NCI-H1092 (cell line): ENCODE measurements at places on chromosomes 2 and 18.

GRCh38 chr2:100390001-100390940 lies 27.2 kb downstream of the CHST10 start:
- no peak for DNase-seq

DNA sequence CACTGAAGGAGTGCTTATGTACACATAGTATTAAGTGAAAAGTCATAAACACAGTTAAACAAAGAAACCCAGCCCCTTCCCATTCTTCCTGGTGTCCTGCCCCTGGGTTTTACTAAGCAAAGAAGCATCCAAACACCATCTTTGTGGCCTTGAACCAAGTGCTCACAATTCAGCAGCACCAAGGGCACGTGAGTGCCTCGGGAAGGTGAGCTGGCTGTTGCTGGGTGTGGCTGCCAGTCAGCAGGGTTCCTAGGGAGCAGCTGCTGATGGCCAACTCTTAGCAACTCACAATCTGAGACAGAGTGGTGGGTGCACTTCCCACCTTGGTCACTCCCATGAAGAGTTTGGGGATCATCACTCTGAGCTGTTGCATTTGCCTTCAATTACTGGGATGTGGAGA lies 97.7 kb upstream of the PGAP1 start:
- DNase-seq, result no peak

- no peak for DNase-seq
Observed at GRCh38 chr2:146867477-146867986, 977.3 kb upstream of the ACVR2A start.

DNA sequence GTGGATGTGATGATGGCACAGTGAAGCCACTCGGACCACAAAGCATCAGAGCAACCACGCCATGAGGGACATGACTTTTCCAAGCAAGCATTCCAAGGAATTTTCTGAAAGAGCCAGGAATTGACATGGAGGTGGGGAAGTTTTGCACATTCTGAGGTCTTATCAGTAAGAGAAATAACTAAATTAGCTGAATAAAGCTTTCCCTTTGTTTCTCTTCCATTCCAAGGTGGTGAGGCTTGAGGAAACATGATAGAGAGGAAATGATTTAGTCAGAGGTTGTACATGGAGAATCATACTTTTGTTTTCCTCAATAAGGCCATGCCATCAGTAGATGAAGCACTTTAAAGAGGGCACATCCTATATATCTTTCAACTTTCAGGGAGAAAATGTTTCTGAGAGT lies 115.7 kb upstream of the MMADHC start:
- DNase-seq, result no peak

GRCh38 chr18:5556310-5556974 lies 12.6 kb upstream of the EPB41L3 start:
- no peak for DNase-seq

DNA sequence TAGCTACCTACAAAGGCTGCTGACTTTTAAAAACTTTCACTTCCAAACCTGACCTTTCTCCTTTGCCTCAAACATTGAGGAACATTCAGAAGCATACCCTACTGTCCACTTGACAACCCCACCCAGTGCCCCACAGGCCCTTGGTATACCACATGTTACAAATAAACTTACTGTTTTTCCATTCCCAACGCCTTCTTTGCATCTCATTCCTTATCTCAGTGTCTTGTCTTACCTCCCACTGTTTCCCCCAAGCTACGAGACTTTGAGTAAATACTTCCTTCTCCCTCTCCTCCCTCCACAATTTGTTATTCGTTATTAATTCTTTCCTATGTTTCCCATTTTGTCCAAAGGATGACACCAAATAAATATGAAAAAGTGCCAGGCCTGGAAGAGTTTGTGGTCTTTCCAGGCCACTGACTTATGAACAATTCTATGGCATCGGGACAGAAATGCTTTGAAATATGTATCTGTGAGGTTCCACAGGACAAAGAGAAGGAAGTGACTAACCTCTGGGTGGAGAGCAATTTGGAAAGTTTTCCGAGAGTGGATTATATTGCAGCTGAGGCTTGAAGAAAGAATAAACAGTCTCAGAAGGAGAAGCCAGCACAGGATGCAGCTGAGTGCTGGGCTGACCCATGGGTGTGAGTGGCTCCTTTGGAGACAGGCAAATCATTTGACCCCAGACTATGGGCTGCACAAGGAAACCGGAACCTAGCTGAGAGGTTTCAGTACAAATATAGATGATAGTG lies 409.0 kb downstream of the LPIN1 start:
- no peak for DNase-seq

GRCh38 chr2:4530231-4530630 lies 826.9 kb downstream of the DCDC2C start:
- no peak for DNase-seq

- DNase-seq, result no peak
Observed at GRCh38 chr2:102013206-102014040, 21.7 kb downstream of the IL1R2 start.

DNA sequence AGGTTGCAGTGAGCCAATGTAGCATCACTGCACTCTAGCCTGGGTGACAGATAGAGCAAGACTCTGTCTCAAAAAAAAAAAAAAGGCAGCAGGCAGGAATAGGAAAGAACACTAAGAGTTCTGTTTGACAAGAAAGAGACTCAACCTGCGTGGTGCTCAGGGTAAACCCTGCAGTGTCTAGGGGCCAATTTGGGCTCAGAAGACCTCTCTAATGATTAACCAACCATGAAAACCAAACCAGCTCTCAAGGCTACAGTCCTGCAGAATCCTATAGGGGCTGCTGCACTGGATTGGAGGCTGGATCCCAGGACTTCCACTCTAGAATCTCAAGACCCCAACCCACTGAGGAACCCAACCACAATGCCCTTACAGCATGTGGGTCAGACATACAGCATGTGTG lies 2.4 kb downstream of the TRABD2A start:
- DNase-seq, result no peak

DNA sequence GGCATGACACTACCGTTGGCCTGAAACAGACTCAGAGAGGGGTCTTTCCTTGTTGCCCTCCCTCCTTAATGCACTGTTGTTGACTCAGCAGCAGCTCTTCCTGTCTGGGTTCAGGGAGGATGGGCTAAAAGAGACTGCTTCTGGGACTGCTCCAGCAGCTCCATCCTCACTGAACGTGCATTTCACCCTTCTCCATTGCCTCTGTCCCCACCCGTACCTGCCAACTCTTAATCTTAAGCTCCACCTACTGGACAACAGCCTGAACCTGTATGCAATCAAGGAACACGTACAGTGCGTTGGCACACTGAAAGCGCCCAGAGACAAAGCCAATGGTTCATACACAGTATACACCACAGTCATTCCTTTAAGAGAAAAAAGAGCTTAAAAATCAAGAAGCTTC lies 230.8 kb upstream of the RAB6C start:
- no peak for DNase-seq

DNA sequence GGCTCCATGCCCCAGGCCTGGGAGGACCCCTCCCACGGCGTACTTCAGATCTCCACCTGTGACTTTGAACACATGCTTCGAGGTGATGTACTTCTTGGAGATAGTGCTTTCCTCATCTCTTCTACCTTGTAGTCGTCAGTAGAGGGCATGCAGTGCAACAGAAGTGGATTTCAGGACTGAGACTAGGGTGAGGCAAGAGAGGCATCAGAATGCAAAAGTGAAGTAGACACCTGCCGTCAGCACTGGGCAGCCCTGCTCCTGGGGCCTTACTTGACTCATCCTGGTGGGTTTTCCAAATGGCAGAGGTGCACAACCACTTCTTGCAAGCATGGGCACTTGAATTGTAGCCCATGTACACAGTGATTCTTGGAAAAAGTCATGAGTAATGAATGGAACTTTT lies 258.8 kb downstream of the NEDD4L start:
- no peak for DNase-seq

DNA sequence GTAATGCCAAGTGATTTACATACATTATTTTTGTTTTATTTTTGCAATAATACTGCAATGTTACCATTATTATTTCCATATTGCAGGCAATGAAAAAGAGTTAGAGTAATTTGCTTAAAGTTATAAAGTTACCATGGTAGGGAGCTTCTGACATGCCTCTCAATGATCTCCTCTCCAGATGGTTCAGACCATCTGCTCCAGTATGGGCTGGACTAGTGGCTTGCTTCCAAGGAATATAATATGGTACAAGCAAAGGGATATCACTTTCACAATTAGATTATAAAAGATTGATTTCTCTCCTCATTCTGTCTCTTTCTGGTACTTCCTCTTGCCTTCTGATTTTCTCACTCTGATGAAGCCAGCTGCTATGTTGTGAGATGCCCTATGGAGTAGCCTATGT lies 245.4 kb downstream of the INSIG2 start:
- no peak for DNase-seq

DNA sequence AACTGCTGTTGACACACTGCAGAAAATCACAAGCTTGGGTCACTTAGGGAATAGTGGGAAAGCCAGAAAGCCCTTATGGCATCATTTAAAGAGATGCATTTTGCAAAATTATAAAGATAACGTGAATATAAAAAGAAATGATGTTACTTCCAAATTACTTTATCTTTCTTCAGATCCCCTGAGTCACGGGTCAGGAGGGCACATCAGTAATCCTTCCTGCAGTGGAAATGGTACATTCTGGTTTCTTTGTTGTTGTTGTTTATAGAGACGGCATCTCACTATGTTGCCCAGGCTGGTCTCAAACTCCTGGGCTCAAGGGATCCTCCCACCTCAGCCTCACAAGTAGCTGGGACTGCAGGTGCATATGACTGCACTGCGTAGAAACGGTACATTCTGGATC lies 9.8 kb upstream of the EPG5 start:
- no peak for DNase-seq

DNA sequence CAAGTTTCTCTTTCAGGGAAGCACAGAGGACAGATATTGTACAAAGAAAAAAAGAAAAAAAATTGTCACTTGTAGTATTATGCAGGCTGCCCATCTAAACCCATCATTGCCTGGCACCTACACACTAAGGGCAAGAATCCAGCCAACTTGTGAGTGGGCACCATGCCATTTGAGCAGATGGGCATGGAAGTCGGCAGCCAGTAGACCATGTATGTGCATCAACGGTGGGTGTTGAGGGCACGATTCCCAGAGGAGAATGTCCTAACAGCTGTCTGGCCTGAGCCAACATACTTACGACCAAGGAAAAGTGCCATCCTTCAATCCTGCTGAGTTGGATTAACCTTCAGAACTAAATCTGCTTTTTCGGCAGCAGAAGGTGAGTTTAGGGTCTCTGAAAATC lies 63.9 kb downstream of the ARHGAP15 start:
- peak; percentile 74 for DNase-seq

GRCh38 chr2:23545396-23545795 lies 160.4 kb downstream of the KLHL29 start:
- DNase-seq, result peak; percentile 53

- no peak for DNase-seq
Observed at GRCh38 chr18:49381267-49381845, 79.1 kb downstream of the DYM start.

DNA sequence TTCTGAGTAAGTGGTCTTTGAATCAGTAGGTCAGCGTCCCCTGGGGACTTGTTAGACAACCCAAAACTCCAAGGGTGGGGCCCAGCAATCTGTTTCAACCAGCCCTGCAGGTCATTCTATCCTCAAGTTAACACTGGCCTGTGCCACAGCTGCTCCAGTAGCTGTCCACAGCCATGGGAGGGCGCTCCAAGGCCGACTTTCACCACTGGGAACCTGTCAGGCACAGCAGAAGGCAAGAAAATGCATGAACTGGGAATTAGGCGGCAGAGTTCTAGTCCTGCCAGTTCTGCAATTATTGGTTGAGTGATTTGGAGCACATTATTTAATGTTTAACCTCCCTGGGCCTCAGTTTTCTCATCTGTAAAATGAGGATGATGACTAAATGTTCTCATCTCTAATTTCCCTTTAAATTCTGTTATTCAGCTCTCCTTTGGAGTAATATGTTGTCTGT lies 17.4 kb upstream of the MRPL33 start:
- peak; percentile 8 for DNase-seq

GRCh38 chr2:99834426-99834825 lies 308.0 kb downstream of the AFF3 start:
- DNase-seq, result no peak

DNA sequence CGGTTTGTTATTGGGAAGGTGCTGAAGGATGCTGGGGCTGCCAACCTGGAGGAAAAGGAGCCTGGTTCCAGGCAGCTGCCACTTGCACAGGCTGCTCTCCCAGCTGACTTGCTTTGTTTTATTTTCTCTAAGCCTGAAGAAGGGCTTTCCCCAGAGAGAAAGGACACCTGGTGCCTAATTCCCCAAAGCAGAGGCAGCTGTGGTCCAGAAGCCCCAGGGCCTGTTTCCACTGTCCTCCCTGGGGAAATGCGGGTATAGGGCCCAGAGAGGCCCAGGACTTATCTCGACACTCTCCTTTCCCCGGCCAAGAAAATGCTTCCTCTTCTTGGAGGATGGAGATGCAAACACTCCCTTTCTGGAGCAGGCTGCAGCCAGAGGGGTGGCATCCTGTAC lies 30.1 kb downstream of the INO80C start:
- DNase-seq, result peak; percentile 13

DNA sequence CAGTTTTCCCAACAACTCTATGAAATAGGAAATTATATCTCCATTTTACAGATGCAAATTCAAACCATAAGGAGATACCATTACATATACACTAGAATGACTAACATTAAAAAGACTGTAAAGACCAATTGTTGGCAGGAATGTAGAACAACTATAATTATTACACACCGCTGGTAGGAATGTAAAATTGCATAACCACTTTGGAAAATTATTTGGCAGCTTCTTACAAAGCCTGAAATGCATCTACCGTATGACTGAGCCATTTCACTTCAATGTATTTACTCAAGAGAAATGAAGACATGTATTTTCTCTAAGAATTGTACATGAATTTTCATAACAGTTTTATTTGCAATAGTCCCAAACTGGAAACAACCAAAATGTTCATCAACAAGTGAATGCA lies 189.1 kb upstream of the BCL2L11 start:
- no peak for DNase-seq

DNA sequence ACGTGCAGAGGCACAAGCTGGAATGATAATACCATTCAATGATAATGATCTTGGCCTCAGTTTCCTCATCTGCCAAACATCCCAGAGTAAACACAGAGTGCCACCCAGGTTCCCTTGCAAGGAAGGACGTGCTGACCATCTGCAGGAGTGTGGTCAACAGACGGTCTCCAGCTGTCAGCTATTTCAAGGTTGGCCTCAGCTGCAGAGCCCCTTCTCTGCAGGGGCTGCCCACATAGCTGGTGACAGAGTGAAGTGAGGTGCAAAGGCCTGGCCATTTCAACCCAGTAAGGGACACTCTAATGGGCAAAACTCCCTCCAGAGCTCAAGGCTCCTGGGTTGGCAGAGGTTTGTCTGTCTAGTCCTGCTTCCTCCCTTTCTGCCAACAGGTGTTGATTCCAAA lies 8.3 kb upstream of the WNT6 start:
- no peak for DNase-seq

DNA sequence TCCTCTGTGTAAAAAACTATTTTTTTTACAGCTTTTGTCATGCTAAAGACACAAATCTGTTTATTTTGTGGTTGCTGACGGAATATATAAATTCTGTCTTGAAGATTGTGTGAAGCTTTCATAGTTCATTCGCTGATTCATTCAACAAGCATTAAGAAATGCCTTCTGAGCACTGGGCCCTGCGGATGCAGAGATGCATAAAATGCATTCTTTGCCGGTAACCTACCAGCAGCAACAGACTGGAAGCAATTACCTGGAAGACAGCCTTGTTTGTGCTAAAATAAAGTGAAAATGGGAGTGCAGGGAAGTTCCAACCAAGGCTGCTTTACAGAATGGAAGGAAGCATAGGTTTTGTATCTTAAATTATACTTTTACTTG lies 119.7 kb downstream of the PMAIP1 start:
- DNase-seq, result no peak

GRCh38 chr2:162888652-162889051 lies 50.1 kb upstream of the KCNH7 start:
- DNase-seq, result no peak
